ENCODE measurements at places on chromosomes 1 and 21.

- DNase-seq: peak; percentile 3
Observed at GRCh38 chr1:186828611-186829454, at the start of gene PLA2G4A. TSS of gene PLA2G4A (plus strand) at chr1:186828949. CDS start at chr1:186854355, 25,406 bp downstream.

GRCh38 chr1:17235135-17235885, 13.6 kb upstream of the PADI3 start:
- no peak for DNase-seq

GRCh38 chr1:23081376-23081775, 62.1 kb downstream of the KDM1A start:
- no peak for DNase-seq

DNA sequence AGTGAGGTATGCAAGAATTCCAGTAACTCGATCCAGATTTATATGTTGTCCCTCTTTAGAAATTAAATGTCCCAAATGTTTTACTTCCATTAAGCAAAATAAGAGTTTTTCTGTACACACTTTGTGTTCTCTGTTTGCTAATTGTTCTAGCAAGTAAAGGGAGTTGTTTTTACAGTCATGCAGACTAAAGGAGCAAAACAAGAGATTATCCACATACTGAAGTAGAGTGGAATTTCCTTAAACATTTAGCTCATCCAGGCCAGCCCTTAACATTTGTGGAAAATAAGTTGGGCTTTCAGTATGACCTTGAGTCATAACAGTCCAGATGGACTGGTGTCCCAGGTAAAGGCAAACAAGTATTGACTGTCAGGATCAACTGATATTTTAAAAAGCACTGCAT, 44.1 kb upstream of the TINAGL1 start:
- DNase-seq: no peak

GRCh38 chr1:94039871-94040569, 80.9 kb downstream of the ABCA4 start:
- no peak for DNase-seq

- no peak for DNase-seq
Observed at GRCh38 chr1:108556066-108556465, 3.8 kb upstream of the EEIG2 start.

DNA sequence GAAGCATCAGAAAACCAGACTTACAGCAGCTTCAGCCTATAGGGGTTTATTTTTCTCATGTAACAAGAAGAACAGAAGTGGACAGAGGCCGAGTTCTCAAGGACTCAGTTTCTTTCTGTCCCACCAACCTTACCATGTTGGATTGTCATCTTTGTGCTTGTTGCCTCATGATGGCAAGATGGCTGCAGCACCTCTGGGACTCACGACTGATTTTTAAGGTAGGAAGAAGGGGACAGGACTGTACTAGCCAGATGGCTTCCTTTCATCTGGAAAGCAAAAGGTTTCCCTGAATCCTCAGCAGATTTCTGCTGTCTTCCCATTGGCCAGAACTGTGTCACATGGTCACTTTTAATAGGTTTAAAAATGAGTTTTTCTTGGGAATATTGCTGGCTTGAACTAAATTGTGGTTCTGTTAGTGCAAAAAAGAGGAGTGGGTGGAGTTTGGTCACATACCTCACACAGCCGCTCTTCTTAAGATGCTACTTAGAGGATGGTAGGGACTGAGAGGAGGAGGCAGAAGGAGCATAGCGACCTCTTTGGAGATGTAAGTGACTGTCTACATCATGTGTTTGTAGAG, 48.1 kb upstream of the ENAH start:
- no peak for DNase-seq

- no peak for DNase-seq
Observed at GRCh38 chr1:219687779-219688178, 74.9 kb upstream of the ZC3H11B start.

- DNase-seq: no peak
Observed at GRCh38 chr1:232962761-232963745, 12.6 kb downstream of the NTPCR start.

GRCh38 chr1:19202396-19202795, 7.7 kb downstream of the UBR4 start:
- DNase-seq: no peak

DNA sequence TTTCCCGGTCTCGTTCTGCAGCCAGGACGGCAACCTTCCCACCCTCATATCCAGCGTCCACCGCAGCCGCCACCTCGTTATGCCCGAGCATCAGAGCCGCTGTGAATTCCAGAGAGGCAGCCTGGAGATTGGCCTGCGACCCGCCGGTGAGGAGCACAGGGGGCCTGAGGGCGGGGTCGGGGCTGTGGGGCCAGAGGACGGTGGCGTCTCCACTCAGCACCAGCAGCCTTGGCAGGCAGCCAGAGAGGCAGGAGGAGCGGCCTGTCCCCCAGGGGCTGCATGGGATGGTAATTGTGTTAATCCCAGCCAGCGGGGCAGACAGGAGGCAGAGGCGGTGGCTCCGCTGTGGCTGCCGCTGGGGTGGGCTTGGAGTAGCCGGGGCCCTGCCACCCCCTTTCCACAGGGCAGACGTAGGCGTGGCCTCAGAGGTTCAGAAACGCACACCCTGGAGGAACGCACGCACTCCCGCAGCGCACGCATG, 12.1 kb downstream of the SAMD11 start:
- DNase-seq: no peak

DNA sequence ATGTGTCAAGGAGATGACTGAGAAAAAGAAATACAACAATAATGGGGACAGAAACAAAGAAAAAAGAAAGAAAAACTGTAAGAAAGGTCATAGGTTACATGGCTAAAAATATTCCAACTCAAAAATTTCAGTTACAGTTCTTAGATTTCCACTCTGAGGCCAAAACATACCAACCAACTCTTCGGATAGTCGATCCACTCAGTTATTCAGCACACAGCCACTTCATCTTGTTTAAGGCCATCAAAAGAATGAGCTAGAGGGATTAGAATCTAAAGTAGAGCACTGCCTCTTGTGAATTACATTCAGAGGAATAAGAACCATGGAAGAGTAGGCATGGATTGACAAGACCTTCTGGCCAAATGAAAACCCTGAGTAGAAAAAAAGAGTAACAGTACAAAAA, 277.0 kb downstream of the MRPL39 start:
- DNase-seq: no peak

- no peak for DNase-seq
Observed at GRCh38 chr21:29233256-29233546, 65.5 kb upstream of the BACH1 start.

DNA sequence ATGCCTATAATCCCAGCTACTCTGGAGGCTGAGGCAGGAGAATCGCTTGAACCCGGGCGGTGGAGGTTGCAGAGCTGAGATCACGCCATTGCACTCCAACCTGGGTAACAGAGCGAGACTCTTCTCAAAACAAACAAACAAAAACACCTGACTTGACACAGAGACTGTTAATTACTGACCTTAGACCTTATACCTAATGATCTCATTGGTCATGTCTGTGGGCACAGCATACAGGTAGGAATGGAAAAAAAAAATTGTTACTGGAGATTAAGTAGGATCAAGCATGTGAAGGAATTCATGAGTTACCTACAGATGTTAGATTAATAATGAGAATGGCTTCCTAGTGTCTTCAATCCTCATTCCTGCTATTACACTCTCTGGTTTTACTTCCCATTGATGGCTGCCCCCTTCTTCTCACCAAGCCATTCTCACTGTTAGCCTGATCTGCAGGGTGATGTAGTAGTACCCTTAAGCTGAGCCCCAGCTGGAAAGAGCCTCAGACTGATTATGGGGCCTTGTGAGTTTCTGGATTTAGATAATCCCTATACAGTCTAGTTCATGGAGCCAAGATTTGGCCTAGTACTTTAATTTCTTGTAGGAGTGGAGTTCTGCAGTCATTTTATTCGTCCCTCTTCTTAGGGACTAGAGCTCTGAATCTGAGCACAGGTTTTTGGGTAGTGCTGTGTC, 8.8 kb downstream of the TBCE start:
- DNase-seq: no peak

DNA sequence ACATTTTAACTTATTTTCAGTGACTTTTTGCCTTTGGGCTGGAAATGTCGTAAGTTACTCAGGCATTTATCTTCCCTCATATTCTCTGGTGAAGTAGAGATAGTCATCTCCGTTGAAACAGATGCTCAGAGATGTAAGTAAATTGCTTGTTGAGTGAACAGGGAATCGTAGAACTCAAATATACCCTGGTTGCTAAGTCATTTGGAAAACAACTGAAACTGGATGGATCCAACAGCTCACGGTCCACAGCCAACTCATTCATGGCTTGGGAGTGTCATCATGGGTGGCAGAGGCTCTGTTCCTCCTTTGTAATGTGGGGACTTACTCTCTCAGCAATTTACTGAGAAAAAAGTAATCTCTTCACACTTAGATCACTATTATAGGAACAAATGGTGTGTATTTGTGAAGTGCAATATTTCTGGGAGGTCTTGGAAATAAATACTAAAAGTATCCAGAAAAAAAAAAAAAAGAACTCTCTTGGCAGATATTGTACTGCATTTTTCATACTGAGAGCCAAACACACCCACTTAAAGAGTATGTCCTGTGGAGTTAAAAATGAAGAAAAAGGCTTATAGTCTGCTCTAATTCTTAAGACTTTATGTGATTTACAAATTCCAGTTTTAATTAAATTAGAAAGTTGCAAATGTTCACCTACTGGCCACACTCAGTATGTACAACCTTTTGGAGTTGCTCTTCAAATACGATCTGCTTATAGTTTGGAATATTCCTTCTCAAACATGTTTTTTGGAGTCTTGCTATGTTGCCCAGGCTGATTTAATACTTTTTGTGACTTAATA, 107.4 kb downstream of the LEPR start:
- DNase-seq: no peak

GRCh38 chr1:8239306-8240023, 78.4 kb upstream of the SLC45A1 start:
- DNase-seq: no peak

DNA sequence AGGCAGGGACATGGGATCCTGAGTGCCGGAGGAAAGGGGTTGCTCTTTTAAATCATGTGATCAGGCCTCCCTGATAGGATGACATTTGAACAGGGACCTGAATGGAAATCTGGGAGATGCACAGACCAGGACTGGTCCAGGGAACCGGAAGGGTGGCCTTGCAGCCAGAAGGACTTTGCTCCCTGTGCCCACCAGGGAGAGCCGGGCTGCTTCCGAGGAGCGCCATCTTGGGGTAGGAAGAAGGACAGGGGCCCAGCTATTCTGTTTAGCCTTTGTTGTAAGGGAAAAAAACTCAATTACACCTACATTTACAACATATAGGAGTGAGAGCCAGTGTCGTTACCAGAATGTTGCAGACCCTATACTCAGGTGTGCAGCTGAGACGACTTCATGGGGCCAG, 5.5 kb downstream of the KLHDC7A start:
- DNase-seq: no peak

- no peak for DNase-seq
Observed at GRCh38 chr1:108847494-108847893, 9.4 kb downstream of the AKNAD1 start.

DNA sequence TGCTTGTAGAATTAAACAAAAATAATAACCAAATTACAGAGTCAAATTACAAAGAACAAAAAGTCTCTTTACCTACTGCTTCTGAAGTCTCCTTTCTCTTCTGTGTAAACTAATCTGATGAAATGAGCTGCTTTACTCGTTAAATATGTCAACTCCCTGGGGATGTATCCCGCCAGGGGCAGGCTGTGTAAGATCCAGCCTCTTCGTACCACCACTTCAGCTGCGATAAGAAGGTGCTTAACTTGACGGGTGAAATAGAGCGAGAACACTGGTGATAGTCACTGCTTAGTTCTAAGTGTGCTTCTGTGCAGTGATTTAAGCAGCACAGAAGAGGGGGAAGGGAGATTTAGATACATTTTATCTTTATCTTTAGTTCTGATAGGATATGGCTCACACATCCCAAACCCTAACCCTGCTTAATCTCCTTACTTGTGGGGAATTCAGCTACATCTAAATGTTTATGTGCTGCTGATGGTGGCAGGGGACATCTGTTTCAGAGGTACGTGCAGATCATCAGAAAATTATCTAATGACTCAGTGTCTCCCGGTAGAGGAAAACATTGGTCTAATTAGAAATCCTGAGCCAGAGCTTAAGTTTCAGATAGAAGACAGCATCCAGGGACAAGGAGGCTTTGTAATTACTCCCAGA, 46.0 kb downstream of the RHOU start:
- no peak for DNase-seq

DNA sequence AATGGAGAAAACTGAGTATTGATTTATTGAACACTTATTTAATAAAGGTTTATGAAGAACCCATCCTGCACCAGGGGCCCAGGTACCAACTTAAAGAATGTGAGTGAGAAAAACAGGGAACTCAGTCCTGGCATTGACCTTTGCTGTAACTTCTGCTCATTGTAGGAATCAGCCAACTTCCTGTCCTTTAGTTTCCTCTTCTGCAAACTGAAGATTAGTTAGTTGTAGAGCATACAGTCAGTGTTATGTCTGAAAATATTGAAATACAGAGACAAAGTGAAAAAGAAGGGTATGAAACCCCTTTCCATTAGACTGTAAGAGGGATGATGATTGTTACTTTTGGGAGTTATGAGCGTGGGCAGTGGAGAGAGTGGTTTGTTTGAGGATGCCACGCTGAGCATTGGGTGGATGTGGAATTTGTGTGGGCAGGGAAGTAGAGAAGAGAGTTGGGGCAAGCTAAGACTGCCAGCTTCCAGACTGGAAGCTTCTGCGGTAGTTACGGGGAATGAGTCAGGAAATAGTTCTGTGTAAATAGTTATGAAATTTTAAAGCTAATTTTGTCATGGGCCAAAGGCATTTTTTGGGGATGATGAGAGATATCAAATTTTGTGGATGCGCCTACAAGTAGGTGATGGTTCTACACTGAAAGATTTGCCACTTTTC, 89.2 kb downstream of the GPR88 start:
- no peak for DNase-seq

DNA sequence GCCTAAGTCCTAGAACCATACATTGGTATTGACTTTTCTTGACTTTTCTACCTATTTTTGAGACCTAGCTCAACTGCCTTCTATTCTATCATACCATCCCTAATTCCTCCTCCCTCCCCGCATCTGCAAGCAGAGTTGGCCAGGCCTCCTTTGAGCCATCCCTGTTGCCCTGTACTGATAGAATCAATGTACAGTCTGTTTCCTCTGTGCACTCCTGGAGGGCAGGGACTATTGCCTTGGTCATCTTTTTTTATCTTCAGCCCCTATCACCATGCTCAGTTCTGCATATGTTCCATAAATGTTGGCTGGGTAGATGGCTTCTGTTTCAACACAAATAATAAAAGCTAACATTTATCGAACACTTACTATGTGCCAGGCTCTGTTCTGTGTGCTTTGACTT, 4.0 kb upstream of the RGS16 start:
- DNase-seq: no peak

Data from activated CD4-positive, alpha-beta T cell treated with anti-CD3 and anti-CD28 coated beads, Interleukin-2, amount 50 U/mL, for 24 hours (primary cell).